ENCODE measurements at places on chromosomes 2 and 18. TPM values are rescaled to one million over a fixed set of nuclear protein-coding genes. Genes with fewer than 3 reads are reported as not detected.

The MYOM1 gene
- total RNA-seq, result 1.4 TPM

The RGPD3 gene
- total RNA-seq, result 0.14 TPM

The MAPK4 gene
- total RNA-seq, result 9.3 TPM

The IL1R2 gene
- not detected for total RNA-seq

The NLRC4 gene
- not detected for total RNA-seq

The MYO1B gene
- 107 TPM for total RNA-seq

DNA sequence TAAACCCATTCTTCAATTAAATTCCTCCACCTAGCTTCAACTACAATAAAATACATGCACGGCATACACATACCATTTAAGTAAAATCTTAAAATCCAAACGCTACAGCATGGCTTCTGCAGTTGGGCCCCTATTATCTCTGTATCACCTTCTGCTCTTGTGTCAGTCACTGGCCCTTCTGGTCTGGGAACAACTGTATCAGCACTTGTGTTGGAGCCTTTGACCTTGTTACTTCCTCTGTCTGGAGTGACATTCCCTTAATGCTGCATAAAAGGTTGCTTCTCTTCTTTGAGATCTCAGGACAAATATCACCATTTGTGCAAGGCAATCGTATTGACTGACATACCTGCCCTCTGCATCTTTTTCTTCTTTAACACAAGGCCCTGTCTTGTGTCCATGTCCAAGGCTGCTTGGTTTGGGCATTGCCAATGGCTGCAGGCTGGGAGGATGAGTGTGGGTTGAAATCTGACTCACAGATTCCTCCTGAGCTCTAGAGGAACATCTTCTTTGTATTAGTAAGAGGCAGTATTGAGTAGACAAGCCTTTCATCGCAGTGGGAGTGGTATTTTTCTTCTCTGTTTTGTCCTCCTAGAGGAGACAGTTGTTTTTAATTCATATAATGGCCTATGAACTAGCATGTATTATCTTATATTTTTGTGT, 267.8 kb upstream of the TRIB2 start:
- no peak for DNase-seq

DNA sequence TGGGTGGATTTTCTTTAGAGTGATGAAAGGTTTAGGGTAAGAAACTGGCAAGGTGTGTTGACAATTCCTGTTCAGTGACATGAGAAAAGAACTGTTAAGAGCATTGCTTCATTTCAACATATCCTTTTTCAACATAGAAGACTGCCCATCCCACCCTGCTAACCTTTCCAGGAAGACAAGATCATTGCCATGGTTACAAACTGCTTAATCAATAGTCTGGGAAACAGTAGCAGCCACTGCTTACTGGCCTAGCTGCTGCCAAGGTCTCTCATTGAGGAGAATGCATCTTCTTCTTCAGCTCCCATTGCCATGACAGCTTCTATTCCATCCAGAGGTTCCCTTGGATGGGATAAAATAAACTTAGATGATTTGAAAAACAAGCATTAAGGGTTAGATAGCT, 212.1 kb downstream of the LRRTM1 start:
- DNase-seq, result no peak

- no peak for DNase-seq
Measured at GRCh38 chr18:70428439-70428838, 139.6 kb downstream of the SOCS6 start.

DNA sequence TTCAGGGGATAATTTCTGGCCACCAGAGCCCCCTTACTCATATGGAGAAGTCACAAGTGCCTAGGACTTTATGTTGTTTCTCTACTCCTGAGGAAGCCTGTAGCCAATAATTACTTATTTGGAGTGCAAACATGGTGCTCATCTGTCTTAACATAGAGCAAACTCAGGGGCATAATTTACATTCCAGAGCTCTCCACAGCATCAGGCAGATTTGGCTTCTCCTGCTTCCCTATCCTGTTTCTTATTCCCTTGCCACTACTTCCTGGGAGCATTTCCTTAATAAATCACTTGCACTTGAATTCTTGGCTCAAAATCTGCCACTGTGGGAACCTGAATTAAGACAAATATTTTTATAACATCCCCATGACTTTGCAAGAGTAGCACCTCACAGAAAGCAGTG, 960.9 kb downstream of the SOCS6 start:
- DNase-seq, result no peak

DNA sequence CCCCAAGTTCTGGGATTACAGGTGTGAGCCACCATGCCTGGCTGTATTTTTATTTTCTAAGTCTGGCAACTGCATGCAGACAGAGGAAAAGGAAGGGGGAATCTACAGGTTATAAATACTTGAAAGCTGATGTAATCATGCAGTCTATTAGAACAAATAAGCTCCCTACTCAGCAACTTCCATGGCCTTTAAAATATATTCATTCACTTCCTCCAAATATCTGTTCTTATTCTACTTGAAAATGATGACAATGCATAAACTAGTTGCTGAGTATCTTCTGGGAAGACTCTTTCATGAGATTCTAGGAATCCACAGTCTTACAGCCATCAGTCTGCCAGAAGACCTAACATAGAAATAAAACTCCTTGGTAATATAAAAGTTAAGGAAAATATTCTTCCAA, 66.9 kb upstream of the NCKAP5 start:
- DNase-seq, result no peak

GRCh38 chr2:225797394-225797793, 397.9 kb downstream of the NYAP2 start:
- no peak for DNase-seq

DNA sequence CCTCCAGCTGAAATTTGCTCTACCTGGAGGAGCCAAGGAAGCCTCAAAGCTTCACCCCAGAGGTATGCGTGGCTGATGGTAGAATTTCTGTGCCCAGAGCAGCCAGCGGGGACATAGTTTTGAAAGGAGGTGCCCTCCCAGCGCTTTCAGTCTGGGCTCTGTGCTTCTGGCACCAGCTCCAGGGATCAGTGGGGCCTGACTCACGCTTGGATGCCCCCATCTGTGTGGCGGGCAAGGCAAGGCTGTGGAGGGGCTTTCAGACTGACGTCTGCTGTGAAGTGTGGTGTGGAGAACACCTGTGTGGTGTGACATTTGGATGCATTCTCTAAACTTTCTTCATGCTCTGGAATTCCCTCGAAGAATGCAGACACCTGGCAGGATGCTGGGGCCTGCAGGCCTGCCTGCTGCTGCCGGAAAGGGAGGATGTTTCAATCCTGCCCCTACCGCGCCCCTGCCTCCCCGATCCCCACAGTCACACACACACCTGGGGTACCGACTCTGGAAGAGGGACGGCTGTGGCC, 84.1 kb downstream of the CTIF start:
- DNase-seq, result no peak

GRCh38 chr2:157442191-157442590, 1.7 kb downstream of the CYTIP start:
- DNase-seq, result no peak

DNA sequence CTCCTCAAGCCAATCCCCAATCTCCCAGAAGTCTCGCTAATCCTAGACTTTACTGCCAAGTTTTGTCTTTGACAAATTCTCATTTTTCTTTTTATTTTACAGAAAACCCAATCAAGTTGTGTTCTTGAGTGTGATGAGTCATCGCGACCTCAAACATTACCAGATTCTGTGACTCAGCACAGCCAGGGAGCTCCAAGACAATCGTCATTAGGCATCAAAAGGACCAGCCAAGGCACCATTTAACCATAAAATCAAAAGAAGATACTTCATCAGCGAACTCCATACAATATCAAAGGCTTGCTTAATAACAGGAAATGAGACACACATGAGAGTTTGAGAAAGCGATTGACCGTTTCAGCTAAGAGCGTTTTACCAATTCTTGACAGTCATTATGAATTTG, 146.2 kb upstream of the AGAP1 start:
- DNase-seq, result no peak

GRCh38 chr18:11305507-11305906, 156.1 kb upstream of the PIEZO2 start:
- DNase-seq, result no peak

DNA sequence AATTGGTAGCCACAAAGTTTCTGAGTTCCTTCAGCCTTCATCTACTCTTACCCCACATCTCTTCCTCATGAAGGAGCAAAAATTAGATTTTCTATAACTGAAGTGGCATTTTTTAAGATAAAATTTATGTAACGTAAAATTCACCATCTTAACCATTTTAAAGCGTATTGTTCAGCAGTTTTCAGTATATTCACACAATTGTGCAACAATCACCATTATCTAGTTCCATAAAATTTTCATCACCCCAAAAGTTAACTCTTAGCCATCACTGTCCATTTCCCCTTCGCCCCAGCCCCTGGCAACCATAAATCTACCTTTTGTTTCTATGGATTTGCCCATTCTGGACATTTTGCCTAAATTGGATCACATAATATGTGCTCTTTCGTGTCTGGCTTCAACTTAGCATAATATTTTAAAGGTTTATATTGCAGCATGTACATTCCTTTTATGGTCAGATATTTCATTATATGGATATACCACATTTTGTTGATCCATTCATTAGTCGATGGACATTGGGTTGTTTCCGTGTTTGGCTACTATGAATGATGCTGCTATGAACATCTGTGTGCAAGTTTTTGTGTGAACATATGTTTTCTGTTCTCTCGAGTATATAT, 44.6 kb downstream of the ATIC start:
- no peak for DNase-seq

DNA sequence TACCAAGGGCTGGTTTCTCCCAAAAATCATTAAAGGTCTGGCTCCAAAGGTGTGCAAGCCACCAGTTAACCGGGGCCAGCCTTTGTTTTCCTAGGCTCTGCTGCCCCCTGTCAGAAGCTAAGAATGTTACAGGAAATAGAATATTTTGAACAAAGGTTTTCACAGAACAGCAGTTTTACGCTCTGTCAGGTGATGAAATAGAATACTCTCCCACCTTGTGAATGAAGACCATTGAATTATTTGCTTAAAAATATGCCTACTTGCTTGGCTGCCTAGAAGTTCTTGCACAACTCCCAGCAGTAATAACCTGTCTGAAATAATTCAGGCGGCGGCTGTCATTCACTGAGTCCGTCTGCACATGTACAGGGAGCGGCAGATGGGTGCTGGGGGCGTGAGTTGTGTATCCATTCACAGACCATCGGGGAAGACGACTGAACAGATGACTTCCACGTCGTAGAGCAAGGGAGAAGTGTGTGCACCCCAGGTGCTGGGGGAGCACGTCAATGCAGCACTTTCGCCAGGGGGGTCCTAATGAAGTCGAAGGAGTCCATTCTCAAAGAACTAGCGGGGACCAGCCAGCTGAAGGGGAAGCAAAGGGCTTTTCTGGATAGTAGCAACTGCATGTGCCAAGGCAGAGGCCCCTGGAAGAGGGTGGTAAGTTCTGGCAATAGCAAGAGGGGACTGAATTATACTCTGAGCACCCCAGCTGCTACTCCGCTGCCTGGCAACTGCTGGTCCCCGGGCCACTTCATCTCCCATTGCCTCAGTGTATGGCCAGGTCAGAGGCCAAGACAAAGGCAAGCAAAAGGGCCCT, 56.1 kb downstream of the SF3B1 start:
- peak; percentile 59 for DNase-seq

DNA sequence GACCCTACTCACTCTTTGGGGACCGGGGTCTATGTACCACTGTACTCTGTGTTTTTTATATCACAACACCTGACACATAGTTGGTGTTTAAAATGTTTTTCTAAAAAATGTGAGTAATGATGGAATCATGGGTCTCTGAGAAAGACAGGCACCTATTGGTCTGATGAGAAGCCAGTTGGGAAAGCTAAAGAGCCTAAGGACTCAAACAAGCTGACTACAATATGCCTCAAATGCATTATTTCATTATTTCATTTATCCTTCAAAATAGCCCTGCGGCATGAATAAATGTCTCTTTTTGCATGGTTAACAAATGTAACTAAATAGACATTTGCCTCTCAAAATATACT, 102.9 kb upstream of the SCN1A start:
- no peak for DNase-seq

- DNase-seq, result no peak
Measured at GRCh38 chr2:15942711-15943345, 2.5 kb downstream of the MYCN start.

DNA sequence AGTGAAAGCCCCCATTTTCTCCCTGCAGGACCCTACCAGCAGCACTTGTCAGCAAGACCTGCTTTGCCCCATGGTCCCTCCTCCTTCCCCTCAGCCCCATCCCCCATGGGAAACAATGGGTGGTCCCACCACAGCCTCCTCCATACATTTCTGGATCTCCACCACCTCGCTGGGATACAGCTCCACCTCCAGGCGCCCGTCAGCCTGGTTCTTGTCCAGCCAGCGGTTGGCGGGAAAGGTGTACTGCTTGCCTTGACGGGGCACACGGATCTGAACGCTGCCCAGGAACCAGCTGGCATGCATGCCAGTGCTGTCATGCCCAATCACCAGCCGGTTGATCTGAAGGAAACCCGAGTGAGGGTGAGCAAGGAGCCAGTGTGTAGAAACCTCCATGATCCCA, 90.9 kb downstream of the LOXHD1 start:
- no peak for DNase-seq

GRCh38 chr2:241820625-241821384, 11.8 kb downstream of the NEU4 start:
- no peak for DNase-seq
